ENCODE measurements at places on chromosomes 5 and 9.

GRCh38 chr5:87410931-87411330, 1.8 kb downstream of the CCNH start:
- DNase-seq: no peak

- no peak for DNase-seq
Observed at GRCh38 chr9:12817702-12818101, 42.9 kb downstream of the LURAP1L start.

GRCh38 chr9:21883642-21884041, 81.2 kb downstream of the MTAP start:
- DNase-seq: peak; percentile 2

- no peak for DNase-seq
Observed at GRCh38 chr5:171419688-171420430, 412 bp downstream of the FGF18 start.

- DNase-seq: no peak
Observed at GRCh38 chr5:54383225-54383901, 72.1 kb upstream of the HSPB3 start.

DNA sequence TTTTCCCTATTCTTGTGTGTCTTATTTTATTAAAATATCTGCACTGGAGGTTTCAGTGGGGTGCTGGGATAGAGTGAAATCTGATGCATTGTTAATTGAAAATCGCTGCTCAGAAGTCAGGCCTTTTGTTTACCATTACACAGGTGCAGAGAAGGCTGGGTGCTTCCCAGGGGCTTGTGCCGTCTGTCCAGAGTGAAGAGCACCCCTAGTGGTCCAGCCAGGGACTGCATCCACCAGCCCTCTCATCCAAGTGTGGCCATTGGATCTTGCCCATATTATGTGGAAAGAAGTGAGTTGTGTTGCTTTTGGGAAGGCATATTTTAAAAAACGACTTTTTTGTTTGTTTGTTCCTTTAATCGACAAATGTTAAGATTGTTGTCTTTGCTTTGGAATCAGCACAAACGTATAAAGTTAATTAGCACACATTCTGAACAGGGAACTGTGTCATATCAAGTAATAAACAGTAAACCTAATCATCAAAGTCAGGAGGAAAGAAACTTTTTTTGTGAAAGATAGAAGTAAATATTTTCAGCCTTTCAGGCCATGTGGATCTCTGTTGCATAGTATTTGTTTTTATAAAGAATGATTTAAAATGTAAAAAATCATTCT, 315.6 kb downstream of the MTRR start:
- no peak for DNase-seq

- DNase-seq: no peak
Observed at GRCh38 chr9:131734165-131734610, 5.7 kb downstream of the RAPGEF1 start.

- DNase-seq: no peak
Observed at GRCh38 chr5:148070621-148071020, 6.8 kb downstream of the SPINK5 start.

DNA sequence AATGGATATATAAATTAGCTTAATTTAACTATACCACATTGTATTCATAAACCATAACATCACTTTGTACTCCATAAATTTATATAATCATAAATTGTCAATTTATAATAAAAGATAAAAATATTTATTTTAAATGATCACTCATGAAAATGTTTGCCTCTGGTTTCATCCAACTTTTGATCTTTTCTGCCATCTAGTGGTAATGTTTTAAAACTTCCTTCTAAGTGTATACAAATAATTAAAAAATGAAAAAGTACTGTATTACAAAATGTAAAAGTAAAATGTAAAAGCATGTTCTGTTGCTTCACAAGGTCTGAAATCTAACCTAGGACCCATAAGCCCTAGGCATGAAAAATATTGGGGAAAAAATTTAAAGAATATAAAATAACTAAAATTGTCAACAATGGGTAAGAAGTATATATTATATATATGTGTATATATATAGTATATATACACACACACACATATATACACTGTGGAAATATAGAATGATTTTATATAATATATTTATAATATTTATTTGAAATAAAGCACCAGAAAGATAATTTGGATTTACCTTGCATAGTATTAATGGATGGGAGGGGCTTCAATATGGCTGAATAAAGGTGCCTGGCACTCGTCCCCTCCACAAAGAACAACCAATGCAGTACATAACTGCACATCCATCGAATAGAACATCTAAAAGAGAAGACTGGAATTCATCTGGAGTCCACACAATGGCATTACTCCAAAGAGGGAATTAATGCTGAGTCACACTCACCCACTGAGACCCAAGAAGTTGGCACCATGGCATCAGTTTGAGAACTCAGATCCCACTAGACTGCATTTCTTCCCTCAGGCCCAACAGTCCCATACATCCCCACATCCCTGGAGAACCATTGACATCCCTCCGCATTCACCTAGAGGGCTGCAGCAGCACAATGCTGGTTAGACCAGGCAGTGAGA, 32.5 kb downstream of the ANXA1 start:
- DNase-seq: no peak
